ENCODE measurements at places on chromosomes 11 and 22.

GRCh38 chr11:112822478-112823274 is 138.5 kb upstream of the NCAM1 start:
- DNase-seq = no peak

GRCh38 chr11:27416568-27417176 is 53.7 kb upstream of the CCDC34 start:
- DNase-seq = no peak

GRCh38 chr22:38819387-38819940 is 24.4 kb downstream of the NPTXR start:
- DNase-seq = no peak

GRCh38 chr22:41043722-41044121 is 48.7 kb upstream of the EP300 start:
- DNase-seq = no peak

DNA sequence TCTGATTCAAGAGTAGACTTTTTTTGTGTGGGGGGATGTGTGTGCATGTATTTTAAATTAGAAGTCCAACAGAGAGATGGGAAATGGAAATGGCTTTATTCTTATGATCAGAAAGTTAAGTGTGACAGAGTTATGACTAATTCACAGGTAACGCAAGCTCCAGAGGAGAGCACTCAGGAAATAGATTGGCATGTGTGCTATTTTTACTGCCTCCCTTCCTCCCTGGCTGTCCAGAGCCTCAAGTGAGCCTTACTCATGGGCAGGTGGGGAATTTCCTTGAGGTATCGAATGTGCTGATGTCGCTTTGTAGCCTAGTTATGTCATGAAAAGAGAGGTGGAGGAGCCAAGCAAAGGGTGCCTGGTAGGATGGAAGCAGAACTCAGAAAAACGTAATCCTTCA is 70.3 kb upstream of the BDNF start:
- no peak for DNase-seq

DNA sequence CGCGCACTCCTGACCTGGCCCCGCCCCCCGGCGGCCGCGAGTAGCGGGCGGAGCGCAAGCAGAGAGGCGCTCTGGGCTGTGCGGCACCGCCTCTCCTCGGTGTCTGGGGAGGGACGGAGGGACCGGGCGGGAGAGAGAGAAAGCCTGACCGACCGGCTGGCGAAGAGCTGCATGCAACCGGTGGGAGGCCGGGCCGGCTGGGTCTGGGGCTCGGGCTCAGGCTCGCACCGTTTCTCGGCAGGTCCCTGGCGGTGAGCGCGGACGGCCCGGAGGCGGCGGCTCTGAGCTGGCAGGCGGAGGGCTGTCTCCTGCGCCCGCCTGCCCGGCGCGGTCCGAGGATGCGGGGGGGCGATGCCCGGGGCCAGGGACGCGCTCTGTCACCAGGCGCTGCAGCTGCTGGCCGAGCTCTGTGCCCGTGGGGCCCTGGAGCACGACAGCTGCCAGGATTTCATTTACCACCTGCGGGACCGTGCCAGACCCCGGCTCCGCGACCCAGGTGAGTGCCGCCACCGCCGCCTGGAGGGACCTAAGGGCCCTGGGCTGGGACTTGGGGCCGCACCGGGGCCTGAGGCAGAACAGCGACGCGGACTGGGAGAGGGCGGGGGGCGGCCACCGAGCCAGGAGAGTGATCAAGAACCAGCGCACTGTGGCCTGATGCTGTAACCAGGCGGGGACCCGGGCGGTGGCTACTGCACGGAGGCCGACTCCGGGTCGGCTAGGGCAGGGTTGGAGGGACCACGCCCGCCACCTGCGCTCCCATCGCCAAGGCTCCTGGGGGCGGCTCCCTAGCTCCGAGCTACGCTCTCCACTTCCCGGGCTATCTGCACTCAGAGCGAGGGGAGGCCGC is at the start of gene SYT9:
Gene SYT9, plus strand, starts transcription at position 69 of the 847 bp plus-strand sequence. Its CDS starts 283 bp downstream, at position 352.
- DNase-seq = no peak

DNA sequence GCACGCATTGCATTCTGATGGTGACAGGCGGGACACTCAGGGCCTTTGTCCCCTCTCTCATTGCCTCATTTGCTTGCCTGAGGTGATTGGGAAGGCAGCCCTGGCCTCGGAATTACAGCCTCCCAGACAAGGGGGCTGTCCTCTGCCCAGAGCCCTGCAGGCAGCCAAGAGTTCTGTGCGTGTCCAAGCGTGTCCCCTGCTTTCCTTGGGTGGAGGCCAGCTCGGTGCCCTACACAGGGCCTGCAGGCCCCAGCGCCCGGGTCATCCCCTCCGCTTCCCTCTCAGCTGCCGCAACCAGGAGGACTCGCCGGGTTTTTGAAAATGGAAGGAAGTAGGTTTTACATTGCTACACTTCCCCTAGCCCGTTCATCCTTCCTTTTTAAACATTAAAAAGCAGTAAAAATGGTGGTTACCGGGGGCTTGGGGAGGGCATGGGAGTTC is 1.9 kb downstream of the GRAMD4 start:
- DNase-seq = no peak

DNA sequence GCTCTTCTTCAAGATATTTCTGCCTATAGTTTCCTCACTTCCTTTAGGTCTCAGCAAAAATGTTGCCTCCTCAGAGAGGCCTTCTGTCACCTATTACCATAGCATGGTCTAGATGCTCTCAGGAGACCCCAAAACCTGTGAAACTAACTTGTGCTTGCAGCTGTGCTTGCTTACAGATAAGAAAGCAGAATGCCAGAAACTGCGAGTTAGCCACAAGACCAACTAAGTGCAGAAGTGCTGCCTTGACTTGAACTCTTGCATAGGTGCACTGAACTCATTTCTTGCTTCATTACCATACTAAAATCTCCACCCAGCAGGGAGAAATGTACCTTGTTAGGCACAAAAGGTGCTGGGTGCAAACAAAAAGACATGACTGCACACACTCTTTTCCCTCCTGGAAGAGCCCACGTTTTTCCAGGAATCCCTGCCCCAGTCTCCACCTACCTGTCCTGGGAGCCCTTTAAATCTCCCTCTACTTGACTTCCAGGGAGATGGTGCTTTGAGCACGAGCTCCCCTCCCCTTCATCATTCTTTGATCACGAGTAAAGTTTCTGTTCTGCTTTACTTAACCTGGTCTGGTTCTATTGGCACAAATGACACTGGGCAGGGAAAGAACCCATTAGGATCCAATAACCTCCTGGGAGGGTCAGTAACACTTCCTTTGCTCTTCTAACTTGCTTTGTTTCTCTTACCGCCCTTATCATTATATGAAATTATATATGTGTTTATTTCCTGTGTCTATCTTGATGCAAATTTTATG is 137.7 kb upstream of the DDI1 start:
- DNase-seq = no peak

DNA sequence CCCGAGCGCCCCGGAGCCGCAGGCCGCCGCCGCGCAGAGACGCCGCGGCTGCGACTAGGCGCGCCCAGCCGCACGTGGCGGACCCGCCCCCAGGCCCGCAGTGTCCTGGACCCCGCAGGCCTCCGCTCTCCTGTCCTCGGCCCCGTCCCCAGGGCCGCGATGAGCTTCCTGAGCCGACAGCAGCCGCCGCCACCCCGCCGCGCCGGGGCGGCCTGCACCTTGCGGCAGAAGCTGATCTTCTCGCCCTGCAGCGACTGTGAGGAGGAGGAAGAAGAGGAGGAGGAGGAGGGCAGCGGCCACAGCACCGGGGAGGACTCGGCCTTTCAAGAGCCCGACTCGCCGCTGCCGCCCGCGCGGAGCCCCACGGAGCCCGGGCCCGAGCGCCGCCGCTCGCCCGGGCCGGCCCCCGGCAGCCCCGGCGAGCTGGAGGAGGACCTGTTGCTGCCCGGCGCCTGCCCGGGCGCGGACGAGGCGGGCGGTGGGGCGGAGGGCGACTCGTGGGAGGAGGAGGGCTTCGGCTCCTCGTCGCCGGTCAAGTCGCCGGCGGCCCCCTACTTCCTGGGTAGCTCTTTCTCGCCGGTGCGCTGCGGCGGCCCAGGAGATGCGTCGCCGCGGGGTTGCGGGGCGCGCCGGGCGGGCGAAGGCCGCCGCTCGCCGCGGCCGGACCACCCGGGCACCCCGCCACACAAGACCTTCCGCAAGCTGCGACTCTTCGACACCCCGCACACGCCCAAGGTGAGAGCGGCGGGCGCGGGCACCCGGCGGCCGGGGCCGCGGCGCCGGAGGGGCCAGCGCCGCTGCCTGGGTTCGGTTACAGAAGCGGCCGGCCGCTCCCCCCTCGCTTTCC is 528 bp downstream of the WEE1 start:
- DNase-seq = no peak

GRCh38 chr11:33651555-33651954 is 49.1 kb downstream of the C11orf91 start:
- no peak for DNase-seq

GRCh38 chr11:27361649-27362431 is 1.2 kb downstream of the CCDC34 start:
- DNase-seq = no peak

DNA sequence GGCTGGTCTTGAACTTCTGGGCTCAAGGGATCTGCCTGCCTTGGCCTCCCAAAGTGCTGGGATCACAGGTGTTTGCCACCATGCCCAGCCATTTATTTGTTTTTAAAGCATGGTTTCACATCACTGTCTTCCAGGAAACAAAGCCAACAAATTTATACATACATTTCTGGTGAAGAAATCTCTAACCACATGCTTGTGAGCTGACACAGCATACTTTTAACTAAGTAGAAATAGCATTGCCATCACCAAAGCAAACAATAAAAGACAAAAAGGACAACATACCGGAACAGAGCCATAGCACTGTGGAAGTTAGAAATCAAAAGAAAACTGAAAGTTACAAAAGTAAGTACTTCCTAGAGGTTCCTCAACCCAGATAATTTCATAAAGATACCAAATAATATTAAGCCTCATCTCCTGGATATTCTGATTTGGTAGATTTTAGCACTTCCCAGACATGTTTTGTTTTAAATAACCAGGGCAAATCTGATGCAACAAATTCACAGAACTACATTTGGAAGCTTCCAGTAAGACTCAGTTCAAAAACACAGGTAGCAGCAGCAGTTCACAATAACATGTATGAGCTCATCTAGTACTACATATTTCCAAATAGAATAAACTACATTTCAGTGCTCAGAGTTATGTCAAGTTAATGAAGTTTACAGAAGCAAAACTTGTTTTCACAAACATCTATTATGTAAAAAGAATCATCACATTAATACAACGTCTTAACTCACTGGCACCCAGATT is 70.6 kb downstream of the RRAS2 start:
- DNase-seq = no peak

GRCh38 chr11:27254744-27255446 is 108.1 kb downstream of the CCDC34 start:
- no peak for DNase-seq

- DNase-seq = no peak
These were observed 239.1 kb upstream of the ARHGAP20 start for GRCh38 chr11:110951037-110951949.

- DNase-seq = no peak
These were observed 57.8 kb downstream of the TP53I11 start for GRCh38 chr11:44892843-44893242.

- DNase-seq = no peak
These were observed 55.6 kb upstream of the LARGE1 start for GRCh38 chr22:33975841-33976240.

DNA sequence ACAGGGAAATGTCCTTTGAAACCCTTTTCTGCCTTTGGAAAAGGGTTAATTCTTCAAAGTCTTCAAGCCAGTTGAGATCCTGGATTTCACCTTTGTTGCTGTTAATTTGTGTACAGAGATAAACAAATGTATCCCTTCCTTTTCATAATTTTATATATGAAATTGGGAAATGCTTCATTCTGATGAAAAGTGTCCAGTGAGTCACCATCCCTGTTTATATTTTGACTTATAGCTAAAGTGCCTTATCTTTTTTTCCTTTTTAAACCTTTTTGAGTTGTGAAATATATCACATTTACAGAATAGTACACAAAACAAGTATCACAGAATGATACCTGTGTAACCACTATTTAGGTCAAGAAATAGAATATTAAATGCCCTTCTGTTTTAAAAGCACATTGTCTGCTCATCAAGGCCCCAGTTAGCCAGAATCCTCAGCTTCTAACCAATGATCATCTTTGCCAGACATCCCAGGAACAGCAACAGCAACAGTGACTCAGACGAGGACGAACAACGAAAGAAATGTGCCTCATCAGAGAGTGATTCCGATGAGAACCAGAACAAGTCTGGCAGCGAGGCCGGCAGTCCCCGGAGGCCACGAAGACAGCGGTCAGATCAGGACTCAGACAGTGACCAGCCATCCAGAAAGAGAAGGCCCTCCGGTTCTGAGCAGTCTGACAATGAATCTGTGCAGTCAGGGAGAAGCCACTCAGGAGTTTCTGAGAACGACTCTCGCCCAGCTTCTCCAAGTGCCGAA is 27.3 kb downstream of the CTR9 start:
- DNase-seq = no peak

GRCh38 chr22:40019100-40019499 is 24.3 kb downstream of the FAM83F start:
- DNase-seq = no peak

- DNase-seq = no peak
These were observed 227.5 kb upstream of the CNTN5 start for GRCh38 chr11:98793276-98793675.

- peak; percentile 78 for DNase-seq
These were observed 6.0 kb upstream of the IFT27 start for GRCh38 chr22:36781656-36782627.

GRCh38 chr11:23897453-23898286 is 599.2 kb upstream of the LUZP2 start:
- DNase-seq = no peak

DNA sequence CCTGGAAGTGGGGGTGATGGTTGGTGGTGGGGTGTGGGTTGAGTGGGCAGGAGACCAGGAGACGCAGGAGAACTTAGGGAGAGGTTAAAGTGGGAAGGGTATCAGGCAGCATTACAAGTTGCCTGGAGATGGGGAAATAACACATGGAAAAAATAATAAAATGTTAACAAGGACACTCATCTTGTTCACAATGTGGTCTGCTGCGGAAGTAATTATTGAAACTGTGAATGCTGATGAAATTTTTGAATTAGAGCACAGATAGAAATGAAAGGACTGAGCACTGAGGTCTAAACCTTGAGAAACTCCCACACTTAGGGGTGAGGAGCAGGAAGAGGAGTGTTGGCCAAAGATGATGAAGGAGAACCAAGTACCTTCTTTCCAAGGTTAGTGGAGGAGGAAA is 346.0 kb upstream of the PLET1 start:
- no peak for DNase-seq

Data from stimulated activated CD8-positive, alpha-beta memory T cell treated with anti-CD3 and anti-CD28 coated beads, Interleukin-7, amount 100 ng/mL, for 1 hour (primary cell).